ENCODE measurements at places on chromosomes 6 and 20. TPM values are rescaled to one million over a fixed set of nuclear protein-coding genes. Genes with fewer than 3 reads are reported as not detected.

The BTNL2 gene
- total RNA-seq = not detected

The DEF6 gene
- 3.3 TPM for total RNA-seq

- no peaks in the 10 kb centered on the region for H3K27me3 ChIP-seq
- peaks cover 22% of the 10 kb centered on the region for H3K4me1 ChIP-seq
- H3K27ac ChIP-seq = no peak overlapping the region
- H3K36me3 ChIP-seq = no peaks in the 10 kb centered on the region
- H3K4me3 ChIP-seq = no peak overlapping the region
These were observed 196.5 kb downstream of the BACH2 start for GRCh38 chr6:90100059-90100665.

GRCh38 chr20:31835977-31836852, 9.2 kb downstream of the FOXS1 start:
- no peak overlapping the region for H3K27ac ChIP-seq
- DNase-seq = peak; percentile 91
- H3K4me1 ChIP-seq = peaks cover 49% of the 10 kb centered on the region
- no peaks in the 10 kb centered on the region for H3K27me3 ChIP-seq
- peak overlapping the region; percentile 16 for H3K4me3 ChIP-seq

- H3K27ac ChIP-seq = no peak overlapping the region
- no peaks in the 10 kb centered on the region for H3K4me1 ChIP-seq
- no peak overlapping the region for H3K4me3 ChIP-seq
- DNase-seq = peak; percentile 39
- H3K36me3 ChIP-seq = no peaks in the 10 kb centered on the region
- H3K27me3 ChIP-seq = no peaks in the 10 kb centered on the region
These were observed 7.2 kb downstream of the PNLDC1 start for GRCh38 chr6:159807150-159807858.
